ENCODE measurements at places on chromosomes 12 and 14.

- no peak for DNase-seq
- H3K36me3 ChIP-seq: peaks cover 13% of the 10 kb centered on the region
- H3K4me3 ChIP-seq: no peak overlapping the region
- H3K4me1 ChIP-seq: peaks cover 20% of the 10 kb centered on the region
- H3K27ac ChIP-seq: no peak overlapping the region
- no peaks in the 10 kb centered on the region for H3K27me3 ChIP-seq
Measured at GRCh38 chr14:24266344-24267244, 3.6 kb upstream of the TGM1 start.

GRCh38 chr14:31884776-31885379, 192.2 kb upstream of the ARHGAP5 start:
- no peak for DNase-seq
- H3K4me1 ChIP-seq: no peaks in the 10 kb centered on the region
- no peak overlapping the region for H3K27ac ChIP-seq
- H3K4me3 ChIP-seq: no peak overlapping the region
- no peaks in the 10 kb centered on the region for H3K36me3 ChIP-seq

- H3K27me3 ChIP-seq: no peaks in the 10 kb centered on the region
- H3K4me1 ChIP-seq: peaks cover 15% of the 10 kb centered on the region
- peak overlapping the region; percentile 82 for H3K27ac ChIP-seq
- H3K36me3 ChIP-seq: no peaks in the 10 kb centered on the region
- peak overlapping the region; percentile 76 for H3K4me3 ChIP-seq
Measured at GRCh38 chr14:60183741-60184140, 18.5 kb upstream of the DHRS7 start.

DNA sequence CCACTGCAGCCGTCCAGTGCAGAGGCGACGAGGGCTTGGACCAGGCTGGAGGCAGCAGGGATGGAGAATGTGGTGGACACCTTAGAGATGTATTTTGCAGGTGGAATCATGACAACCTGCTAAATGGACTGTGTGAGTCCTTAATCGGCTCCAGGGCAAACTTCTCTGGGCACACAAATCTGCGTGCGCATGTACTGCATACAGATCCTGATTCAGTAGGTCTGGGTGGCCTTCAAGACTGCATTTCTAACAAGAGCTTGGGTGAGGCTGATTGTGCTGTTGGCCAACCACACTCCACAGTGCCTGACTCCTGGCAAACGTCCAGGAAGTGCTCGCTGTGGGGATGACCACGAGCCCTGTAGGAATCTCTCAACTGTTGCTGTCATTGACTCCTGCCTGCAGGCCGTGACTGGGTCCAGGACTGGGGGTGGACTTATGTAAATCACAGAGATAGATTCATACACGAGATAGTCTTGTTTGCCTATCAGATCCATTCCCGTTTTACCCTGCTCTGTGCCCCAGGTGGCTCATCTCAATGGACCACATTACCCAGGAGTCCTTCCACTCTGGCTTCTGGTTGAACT, 27.2 kb downstream of the JDP2 start:
- no peak overlapping the region for H3K4me3 ChIP-seq
- no peaks in the 10 kb centered on the region for H3K27me3 ChIP-seq
- no peak overlapping the region for H3K27ac ChIP-seq
- peaks cover 16% of the 10 kb centered on the region for H3K4me1 ChIP-seq
- H3K36me3 ChIP-seq: no peaks in the 10 kb centered on the region

DNA sequence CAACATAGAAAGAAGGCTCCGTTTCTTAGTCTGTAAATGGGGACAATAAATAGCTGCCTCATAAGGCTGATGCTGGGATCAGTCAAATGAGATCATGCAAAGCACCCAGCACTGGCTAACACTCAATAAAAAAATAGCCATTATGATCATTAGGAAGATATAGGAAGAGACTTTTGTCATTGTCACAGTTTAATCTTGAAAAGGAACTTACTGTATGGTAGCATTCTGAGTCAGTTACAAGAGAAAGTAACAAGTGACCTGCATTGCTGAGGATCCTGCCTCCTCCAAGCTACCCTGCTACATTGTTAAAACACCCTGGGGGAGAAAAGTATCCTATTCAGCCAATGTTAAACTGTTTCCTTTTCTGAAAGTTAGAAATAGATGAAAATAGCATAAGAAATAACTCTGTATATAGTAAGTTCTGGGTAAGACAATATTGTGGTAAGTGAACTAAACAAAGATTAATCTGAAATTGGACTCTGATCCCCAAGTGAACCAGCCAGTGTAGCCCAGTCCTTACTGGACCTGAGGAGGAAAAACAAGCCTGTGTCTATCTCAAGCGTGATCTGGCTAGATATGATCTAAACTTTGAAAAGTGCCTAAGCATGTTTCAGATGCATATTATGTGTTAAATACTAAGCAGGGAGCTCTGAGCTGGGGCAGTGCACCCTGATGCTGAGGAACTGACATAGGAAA, 3.6 kb upstream of the NUDT4 start:
- H3K27me3 ChIP-seq: no peaks in the 10 kb centered on the region
- H3K36me3 ChIP-seq: no peaks in the 10 kb centered on the region
- H3K27ac ChIP-seq: no peak overlapping the region
- no peak overlapping the region for H3K4me3 ChIP-seq

- H3K27me3 ChIP-seq: peaks cover 23% of the 10 kb centered on the region
- H3K27ac ChIP-seq: no peak overlapping the region
- no peaks in the 10 kb centered on the region for H3K4me1 ChIP-seq
Measured at GRCh38 chr12:13022851-13023271, 21.3 kb upstream of the FAM234B start.

DNA sequence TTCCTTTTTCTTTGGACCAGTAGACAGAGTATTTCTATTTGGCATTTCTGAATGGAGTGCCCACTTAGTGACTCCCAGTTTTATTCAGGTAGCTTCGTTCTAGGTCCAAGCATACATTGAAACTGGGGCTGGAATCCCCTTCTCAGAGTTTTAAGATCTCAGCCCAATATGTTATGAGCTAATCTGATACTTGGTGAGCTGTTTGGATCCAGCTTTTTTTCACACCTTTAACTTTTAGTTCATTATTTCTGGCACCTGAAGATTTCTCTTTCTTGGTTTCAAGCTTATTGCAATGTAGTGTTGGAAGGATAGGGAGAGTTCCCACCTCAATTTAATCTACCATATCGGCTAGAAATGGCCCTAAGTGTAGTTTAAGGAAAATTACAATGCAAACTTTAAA, 53.5 kb upstream of the CCDC198 start:
- no peaks in the 10 kb centered on the region for H3K36me3 ChIP-seq
- no peak overlapping the region for H3K27ac ChIP-seq
- H3K27me3 ChIP-seq: no peaks in the 10 kb centered on the region
- no peak overlapping the region for H3K4me3 ChIP-seq
- no peak for DNase-seq

DNA sequence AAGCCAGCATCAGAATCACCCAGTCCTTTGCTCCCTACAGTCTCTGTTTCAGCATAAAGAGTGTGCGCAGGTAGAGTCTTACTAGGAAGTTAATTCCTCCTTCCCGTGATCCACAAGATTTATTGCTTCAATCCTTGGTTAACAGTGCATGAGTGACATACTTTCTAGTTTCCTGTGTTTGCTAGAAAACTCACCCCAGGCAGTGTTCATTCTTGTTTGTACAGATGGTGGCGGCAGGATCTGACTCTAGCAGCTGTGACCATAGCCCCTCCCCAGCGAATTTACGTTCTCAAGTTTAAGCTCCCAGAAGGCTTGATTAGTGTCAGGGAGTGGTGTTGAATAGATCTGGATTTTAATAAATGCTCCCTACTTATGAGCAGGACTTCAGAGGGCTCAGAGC, 75.9 kb upstream of the ANO2 start:
- no peak for DNase-seq
- no peak overlapping the region for H3K4me3 ChIP-seq
- H3K36me3 ChIP-seq: no peaks in the 10 kb centered on the region
- no peaks in the 10 kb centered on the region for H3K27me3 ChIP-seq
- no peaks in the 10 kb centered on the region for H3K4me1 ChIP-seq

- H3K4me1 ChIP-seq: peaks cover 47% of the 10 kb centered on the region
- H3K4me3 ChIP-seq: no peak overlapping the region
- peaks cover 9% of the 10 kb centered on the region for H3K27me3 ChIP-seq
- no peaks in the 10 kb centered on the region for H3K36me3 ChIP-seq
- DNase-seq: peak; percentile 6
Measured at GRCh38 chr12:52636189-52636588, 15.8 kb downstream of the KRT2 start.

DNA sequence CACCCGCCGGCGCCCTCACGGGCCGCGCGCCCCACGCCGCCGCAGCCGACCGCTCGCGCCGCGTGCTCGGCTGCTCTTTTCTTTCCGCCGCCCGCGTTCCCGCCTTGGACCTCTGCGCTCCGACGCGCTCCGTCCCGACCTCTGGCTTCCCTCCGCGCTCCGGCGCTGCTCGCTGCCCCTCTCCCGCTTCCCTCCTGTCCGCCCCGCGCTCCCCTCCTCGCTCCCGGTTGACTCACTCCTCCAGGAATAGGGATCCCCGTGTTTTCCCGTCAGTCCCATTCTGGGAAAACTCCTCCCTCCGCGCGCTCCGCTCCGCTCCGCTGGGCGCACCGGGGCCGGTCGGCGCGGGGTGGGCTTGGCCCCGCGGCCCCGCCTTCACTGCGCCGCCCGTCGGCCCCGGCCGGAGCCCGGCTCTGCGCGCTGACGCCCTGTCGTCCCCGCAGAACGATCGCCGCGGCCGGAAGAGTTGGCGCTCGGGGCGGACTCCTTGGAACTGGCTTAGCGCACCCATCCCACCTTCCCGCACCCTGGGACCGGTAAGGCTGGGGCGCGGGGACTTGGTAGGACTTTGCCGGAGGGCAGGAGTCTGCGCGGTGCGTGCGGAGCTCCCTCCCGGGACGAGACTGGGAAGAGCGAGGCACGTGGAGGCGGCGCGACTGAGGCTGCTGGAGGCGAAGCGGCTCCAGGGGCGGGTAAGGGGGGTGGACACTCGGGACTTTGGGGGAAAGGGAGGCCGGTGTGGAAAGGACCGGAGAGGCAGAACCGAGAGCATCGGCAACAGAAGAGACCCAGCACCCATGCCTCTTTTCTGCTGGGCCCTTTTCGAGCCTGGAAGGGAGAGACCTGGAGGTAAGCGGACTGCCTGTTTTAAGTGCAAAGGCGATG, 550 bp downstream of the TEAD4 start:
- no peak for DNase-seq
- peaks cover 57% of the 10 kb centered on the region for H3K27me3 ChIP-seq
- H3K27ac ChIP-seq: no peak overlapping the region
- H3K4me1 ChIP-seq: peaks cover 20% of the 10 kb centered on the region

GRCh38 chr12:116924558-116925453, 14.1 kb downstream of the FBXW8 start:
- peaks cover 51% of the 10 kb centered on the region for H3K36me3 ChIP-seq
- H3K4me3 ChIP-seq: peak overlapping the region; percentile 70
- DNase-seq: peak; percentile 87
- H3K4me1 ChIP-seq: peaks cover 71% of the 10 kb centered on the region
- H3K27me3 ChIP-seq: no peaks in the 10 kb centered on the region
- peak overlapping the region; percentile 86 for H3K27ac ChIP-seq

DNA sequence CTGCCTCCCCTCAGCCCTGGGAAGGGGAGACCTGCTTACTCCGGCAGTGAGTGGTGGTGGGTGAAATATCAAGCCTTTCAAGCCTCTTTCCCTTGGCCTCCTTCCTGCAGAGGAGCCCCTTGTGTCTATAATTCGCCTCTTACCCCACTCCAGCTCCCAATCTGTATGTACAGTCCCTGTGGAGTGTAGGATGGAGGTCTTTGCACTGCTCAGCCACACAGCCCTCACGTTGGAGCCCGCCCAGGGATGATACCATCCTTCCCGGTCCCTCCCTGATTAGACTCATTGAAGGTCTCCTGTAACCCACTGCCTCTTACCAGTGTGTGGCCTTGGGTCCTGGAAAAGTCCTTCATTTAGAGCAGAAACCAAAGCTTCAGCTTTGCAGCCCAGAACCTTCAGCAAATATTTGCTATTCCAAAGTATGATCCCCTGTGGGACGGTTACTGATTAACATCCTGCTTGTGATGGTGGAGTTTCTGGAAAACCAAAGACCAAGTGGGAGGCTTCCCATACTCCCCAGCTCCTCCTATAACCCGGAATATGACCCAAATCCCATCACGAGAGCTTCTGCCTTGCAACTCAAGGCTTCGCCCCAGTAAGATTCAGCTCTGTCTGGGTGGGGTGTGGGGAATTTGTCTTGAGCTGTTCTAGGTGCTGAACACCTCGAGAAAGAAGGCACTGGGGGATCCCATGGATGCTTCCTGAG, at the start of gene SERPINA10:
Gene SERPINA10 (minus strand): TSS at position 397 of the 706 bp plus-strand sequence. CDS start 2,675 bp downstream, outside the sequence.
- no peak within 1 kb of the TSS for H3K27ac ChIP-seq
- no peaks in the 10 kb centered on the region for H3K36me3 ChIP-seq
- no peaks in the 10 kb centered on the region for H3K27me3 ChIP-seq
- H3K4me1 ChIP-seq: no peaks in the 10 kb centered on the region
- no peak within 1 kb of the TSS for H3K4me3 ChIP-seq
- DNase-seq: no peak

GRCh38 chr14:101965181-101965544, 790 bp downstream of the DYNC1H1 start:
- peaks cover 48% of the 10 kb centered on the region for H3K4me1 ChIP-seq
- no peaks in the 10 kb centered on the region for H3K27me3 ChIP-seq
- peak overlapping the region; percentile 87 for H3K4me3 ChIP-seq
- peak; percentile 72 for DNase-seq
- peaks cover 6% of the 10 kb centered on the region for H3K36me3 ChIP-seq
- peak overlapping the region; percentile 91 for H3K27ac ChIP-seq

- H3K27ac ChIP-seq: no peak overlapping the region
- no peaks in the 10 kb centered on the region for H3K36me3 ChIP-seq
- H3K27me3 ChIP-seq: no peaks in the 10 kb centered on the region
- H3K4me1 ChIP-seq: no peaks in the 10 kb centered on the region
- no peak overlapping the region for H3K4me3 ChIP-seq
Measured at GRCh38 chr14:104293851-104294627, 155.7 kb downstream of the KIF26A start.

DNA sequence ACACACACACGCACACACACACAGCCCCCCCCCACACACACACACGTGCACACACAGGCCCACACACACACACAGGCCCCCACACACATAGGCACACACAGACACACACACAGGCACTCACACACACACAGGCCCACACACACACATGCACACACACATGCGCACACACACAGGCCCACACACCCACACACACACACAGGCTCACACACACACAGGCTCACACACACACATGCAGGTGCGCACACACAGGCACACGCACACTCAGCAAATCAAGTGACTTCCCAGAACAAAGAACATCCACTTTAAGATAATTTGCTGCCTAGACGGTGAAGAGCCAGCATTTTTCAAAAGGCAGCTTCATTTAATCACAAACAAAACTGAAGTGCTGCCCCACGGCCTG, 78.5 kb upstream of the FBRSL1 start:
- H3K27ac ChIP-seq: no peak overlapping the region
- H3K4me1 ChIP-seq: peaks cover 5% of the 10 kb centered on the region
- no peaks in the 10 kb centered on the region for H3K27me3 ChIP-seq

DNA sequence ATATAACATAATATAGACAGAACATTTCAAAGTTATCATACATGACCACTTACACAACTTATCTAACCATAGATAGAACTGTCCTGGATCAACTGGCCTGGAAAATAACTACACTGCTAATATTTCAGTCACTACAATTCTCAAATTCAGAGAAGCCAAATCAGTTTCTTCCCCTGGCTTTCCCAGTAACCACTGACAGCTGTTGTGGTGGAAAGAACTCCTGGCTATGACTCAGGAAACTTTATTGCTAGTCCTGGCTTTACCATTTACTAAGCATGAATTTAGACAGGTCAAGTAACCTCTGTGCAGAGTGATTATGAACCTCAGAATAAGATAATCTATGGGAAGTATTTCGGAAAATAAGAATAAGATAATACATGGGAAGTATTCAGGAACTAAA, 244.9 kb upstream of the DIO2 start:
- no peak overlapping the region for H3K4me3 ChIP-seq
- no peak for DNase-seq
- no peaks in the 10 kb centered on the region for H3K4me1 ChIP-seq
- H3K27me3 ChIP-seq: no peaks in the 10 kb centered on the region

GRCh38 chr12:110256780-110257431, 24.1 kb upstream of the ATP2A2 start:
- no peak for DNase-seq
- peaks cover 2% of the 10 kb centered on the region for H3K27me3 ChIP-seq
- no peaks in the 10 kb centered on the region for H3K4me1 ChIP-seq
- no peak overlapping the region for H3K27ac ChIP-seq
